ENCODE measurements at places on chromosomes 2 and 18.
A peak's percentile ranks its signal among the peaks of the same experiment; 100 is the strongest.

DNA sequence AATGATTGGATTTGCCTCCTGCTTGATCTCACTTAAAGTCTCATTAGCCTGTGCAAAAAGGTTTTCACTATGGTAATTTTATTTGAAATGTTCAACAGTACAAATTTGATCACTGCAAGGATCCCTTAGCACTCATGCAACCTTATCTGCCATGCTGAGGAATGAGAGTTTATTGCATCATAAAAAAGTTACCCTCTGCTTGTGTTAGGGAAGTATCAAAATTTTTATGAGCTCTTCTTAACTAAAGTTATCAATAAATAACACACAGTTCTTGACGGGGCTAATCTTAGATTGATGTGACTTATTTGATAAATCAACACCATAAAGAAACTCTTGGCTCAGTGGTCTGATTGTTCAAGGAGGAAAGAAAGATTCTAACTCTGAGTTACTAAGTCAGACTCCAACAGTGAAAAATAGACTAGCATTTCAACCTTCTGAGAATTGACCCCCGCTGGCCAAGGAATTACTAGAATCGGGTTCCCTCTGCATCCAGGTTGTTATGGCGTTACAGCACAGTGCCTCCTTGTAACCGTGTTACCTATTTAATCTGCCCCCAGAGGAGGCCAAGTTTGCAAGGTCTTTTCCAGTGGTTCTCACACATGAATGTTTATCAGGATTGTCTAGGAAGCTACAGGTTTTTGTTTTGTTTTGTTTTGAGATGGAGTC, 259.7 kb downstream of the CDCA7 start:
- DNase-seq = no peak

- DNase-seq = no peak
Observed at GRCh38 chr2:26970928-26971627, 641 bp downstream of the MAPRE3 start.

DNA sequence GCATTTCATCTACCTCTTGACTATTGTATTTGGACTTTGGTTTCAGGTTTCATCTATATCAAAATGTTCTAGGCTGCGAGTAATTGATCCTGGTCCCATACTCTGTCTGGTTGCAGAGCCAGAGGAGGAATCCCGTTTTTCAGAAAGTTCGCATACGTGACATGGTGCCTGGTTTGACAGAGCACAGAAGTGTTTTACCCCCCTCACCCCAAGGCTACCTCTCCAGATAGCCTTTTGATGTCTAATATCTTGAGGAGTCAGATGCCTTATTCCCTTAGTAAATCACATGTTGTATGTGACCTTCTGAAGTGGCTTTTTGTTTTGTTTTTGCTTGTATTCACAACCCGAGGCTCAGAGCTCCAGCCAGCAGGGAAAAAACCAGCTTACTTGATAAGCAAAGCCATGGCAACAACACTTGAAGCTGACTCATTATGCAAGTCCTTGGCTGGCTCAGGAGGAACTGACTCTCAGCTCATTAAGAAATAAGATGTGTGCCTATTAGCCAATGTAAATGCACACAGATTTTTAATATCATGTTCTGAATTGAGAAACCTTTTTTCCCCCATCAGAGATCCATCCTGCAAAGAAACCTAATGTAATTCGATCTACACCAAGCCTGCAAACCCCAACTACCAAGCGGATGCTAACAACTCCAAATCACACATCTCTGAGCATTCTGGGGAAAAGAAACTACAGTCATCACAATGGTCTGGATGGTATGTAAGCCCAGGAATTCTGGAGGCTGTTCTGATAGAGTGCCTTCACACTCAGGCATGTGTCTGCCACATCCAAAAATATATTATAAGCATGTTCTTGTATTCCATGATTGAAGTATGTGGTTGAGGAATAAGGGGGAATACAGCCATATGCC, 41.4 kb downstream of the OXER1 start:
- DNase-seq = no peak

DNA sequence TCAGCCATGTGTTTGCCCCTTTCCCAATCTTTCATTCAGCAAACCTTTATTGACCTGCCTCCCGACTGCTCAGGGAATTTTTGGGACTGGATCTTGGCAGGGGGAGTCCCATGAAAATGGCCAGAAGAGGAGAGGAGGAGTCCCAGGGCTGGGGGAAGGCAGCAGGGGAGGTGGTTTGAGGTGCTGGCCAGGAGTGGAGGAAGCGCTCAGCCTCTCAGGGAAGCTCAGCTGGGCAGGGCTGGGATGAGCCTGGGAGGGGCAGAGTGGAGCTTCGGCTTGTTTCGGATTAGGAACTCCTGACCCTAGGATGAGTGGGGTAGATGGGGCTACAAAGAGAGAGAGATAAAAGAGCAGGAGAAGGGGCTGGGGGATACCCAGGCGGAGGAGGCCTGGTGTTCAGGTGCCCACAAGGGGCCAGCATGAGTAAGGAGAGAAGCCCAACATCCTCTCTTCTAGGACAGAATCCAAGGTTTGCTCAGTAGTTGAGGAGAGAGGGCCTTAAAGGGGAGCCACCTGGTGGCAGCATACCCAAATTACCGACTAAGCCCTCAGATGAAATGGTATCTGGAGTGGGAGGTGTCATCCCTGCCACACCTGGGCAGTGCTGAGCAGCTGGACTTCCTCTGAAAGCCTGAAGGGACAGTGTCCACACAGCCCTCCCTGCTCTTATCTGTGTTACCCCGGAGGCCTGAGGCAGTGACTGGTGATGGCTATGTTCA, 91.1 kb downstream of the INHBB start:
- peak; percentile 57 for DNase-seq

- no peak for DNase-seq
Observed at GRCh38 chr2:191824398-191824797, 22.5 kb downstream of the CAVIN2 start.

GRCh38 chr2:46471-47345, at the start of gene FAM110C:
FAM110C (minus strand) TSS chr2:46505; CDS start chr2:46385, 120 bp downstream.
- DNase-seq = peak; percentile 96

DNA sequence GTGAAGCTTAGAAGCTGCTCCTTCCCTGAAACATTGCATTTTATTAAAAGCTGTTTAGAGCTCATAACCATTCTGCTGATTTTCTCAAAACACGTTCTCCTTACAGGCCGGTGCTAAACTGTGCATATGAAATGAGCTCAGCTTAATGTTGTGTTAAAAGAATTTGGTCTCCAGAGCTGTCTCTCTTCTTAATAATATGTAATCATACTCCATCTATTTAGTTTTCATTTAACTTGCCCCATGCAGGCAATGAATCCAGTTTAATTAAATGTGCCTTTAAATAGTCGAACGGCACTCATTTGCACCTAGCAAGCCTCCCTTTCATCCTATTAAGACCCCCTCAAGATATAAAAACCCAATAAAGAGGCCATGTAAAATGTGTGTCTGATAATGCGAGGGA, 76.3 kb downstream of the HNMT start:
- DNase-seq = no peak
